Activated CD8-positive, alpha-beta memory T cell treated with anti-CD3 and anti-CD28 coated beads for 24 hours (primary cell): ENCODE measurements at places on chromosomes 3 and 15.
A peak's percentile ranks its signal among the peaks of the same experiment; 100 is the strongest.

DNA sequence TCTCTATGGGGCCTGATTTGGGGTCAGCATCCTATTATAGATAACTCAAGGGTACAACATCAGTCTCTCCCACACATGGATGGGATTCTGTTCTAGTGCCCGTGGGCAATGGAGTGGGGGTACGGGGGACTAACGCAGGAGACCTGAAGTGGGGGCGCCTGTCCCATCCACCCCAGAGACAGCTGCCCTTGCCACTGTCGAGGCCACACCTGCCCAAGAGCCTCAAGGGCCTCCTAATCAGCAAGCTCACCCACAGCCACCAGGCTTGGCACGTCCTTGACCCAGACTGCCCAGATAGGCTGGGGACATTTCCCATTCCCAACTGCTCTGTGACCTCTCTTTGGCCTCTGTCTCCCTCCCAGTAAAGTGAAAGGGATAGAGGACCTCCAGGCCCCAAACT is 8.5 kb upstream of the ISLR2 start:
- DNase-seq = no peak

GRCh38 chr3:175590745-175591144 is 731.6 kb downstream of the NAALADL2 start:
- DNase-seq = no peak

DNA sequence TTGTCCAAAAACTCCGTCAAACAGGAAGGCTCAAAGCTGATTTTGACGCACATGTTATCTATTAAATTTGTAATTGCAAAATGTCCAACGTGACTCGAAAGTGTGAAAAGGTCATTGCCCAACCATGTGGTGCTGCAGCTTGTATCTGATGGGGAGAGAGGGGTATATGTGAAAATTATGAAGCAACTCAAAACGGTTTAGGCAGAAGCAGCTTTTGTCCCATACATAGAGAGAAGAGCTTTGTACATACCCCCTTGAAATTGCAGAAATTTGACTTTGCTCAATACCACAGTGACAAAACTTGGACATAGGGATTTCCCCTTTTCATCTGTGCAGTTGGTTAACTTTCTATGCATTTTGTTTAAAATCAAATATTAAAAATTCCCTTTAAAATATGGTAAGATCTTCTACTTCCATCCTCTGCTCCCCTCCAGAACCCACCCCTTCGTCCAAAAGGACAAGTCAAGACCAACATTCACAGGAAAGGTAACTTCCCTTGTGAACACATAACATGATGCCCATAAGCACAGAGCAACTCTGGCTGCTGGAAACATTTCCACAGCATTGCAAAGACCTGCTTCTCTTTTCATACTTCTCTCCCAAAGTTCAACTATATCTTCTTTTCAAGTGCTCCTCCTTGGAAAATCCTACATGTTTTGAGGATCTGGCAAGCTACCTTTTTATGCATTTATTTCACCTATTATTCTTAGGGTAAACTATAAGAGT is 253.7 kb upstream of the THBS1 start:
- DNase-seq = no peak

GRCh38 chr3:130377960-130378676 is 32.6 kb downstream of the COL6A5 start:
- no peak for DNase-seq

- DNase-seq = no peak
These were observed 73.0 kb upstream of the POMGNT2 start for GRCh38 chr3:43178891-43179366.

DNA sequence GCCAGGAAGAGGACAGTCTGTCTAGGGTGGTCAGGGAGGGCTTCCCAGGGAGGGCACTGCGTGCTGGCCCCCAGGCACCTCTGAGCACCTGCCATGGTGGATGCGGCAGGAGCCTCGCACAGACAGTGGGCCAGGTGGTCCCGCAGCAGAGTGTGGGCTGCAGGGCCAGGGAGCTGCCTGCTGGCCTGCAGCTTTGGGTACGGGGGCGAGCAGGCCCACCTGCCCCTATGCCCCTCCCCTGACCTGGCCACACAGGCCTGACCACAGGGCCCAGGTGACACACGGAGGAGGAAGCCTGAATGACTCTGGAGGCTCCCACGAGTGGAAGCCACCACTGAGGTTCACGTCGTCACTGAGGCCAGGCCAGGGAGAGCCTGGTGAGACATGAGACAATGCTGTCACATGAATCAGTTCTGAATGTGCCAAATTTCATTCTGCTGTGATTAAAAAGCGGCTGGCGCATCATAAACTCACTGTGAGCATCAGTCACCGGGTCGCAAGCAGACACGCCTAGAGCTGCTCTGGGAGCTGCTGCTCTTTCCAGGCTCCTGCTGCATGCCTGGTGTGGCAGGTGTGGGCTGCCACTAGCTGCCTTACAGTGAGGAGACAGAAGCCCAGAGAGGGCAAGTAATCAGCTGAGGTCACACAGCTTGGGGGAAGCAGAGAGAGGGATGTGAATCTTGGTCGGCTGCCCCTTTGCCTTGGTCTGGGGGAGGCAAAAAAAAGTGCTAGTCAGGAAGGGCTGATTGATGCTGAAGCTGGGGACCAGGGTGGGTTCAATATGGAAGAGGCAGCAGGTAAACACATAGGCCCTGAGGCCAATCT is 39.5 kb upstream of the IQSEC1 start:
- no peak for DNase-seq

DNA sequence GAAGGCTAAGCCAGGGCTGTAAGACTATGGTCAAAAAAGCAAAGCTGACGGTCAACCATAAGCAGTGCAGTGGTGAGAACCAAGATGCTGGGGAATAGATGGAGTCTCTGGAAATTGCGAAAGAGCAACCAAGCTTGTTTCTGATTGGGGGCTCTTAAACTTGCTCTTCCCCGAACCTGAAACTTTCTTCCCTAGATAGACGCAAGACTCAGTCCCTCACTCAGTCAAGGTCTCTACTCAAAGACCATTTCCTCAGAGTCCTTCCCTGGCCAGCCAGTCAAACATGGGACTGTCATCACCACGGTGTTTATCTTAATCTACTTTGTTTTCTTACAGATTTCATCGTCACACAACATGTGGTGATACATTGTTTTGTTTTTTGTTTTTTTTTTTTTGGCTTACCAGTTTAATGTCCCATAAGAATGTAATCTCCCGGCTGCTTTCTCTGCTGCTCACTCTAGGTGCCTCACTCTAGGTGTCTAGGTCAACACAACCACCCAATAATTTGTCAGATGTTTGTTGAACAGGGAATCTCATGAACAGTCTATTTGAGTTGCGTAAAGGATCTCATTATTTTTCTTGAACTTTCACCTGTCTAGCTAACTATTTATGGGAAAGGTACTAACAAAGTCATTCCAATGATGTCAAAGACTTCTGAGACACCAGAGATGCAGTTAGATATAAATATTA is 495.4 kb downstream of the FOXP1 start:
- no peak for DNase-seq

- DNase-seq = no peak
These were observed 9.8 kb downstream of the HOMER2 start for GRCh38 chr15:82942691-82943090.

DNA sequence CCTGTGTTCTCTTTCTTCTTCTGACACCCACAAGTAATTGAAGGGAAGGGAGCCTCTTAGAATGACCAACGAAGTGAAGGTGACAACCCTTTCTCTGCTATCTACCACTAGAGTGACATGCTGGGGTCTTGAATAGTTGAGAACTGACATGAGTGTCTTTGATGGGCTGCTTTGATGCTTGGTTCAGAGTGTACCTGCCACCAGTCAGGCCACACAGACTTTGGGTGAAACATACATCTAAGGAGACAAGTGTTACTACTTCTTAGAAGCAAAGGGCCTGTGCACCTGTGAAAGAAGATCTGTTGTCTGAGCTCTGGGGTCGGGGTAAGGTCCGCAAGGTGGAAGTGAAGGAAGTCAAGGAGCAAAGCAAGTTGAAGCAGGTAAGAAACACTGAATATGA is 1040.7 kb upstream of the CFAP20DC start:
- no peak for DNase-seq

DNA sequence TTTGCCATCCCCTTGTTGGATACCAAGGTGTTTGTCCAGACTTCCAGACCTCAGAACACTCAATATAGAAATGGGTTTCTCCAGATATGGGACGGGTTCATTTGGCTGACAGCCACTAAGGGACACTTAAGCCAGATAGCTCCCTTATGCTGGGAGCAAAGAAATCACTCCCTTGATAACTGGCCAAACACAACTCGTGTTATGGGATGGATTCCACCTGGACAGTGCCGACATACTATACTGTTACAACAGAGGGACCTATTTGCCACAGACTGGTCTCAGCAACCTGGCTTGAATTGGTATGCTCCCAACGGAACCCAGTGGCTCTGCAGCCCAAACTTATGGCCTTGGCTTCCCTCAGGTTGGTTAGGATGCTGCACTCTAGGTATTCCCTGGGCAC is 114.0 kb upstream of the PLCL2 start:
- DNase-seq = no peak

DNA sequence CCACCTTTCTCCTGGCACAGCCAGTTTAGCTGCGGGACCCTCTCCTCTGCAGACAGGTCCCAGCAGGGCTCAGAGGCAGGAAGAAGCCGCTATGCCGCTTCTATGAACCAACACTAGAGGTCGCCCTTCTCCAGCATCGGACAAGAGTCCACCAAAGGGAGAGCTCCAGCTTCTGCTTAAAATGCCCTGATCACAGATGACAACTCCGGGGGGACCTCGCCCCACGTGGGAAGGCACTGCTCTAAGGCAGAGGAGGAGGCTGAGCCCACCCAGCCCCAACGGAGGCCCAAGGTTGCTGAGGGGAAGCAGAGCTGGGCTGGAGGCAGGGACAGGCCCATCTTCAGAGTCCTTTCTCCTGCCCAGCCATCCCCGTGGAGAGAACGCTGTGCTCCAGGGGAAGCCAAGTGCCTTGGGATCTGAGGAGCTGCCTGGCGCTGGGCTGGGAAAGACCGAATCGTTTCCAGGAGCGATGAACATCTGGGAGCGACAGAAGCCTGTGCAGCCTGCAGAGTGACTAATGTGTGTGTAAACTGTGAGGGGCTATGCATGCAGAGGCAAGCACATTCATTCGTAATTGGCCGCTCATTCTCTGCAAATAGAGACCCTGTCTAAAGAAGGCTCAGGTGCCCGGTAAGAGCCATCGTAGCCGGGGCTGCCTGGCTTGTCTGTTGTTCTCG is 43.5 kb upstream of the BDH1 start:
- DNase-seq = peak; percentile 88

DNA sequence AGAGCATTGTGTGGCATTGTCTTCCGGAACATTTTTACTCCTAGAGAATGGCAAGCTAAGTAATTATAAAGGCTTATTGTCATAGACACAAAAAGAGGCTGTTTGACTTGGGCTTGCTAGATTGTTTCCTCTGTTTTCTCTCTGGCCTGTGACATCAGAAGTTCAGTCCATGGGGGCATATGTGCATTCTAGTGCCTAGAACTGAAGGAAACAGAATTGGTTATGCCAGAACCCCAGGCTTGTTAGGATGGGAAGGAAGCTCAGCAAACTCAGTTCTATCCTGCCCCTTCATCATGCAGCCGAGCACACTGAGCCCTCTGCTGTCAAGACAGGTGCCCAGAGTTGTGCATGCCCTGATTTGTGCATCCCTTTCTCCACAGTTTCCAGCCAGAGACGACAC is 131.3 kb downstream of the PDE8A start:
- no peak for DNase-seq

DNA sequence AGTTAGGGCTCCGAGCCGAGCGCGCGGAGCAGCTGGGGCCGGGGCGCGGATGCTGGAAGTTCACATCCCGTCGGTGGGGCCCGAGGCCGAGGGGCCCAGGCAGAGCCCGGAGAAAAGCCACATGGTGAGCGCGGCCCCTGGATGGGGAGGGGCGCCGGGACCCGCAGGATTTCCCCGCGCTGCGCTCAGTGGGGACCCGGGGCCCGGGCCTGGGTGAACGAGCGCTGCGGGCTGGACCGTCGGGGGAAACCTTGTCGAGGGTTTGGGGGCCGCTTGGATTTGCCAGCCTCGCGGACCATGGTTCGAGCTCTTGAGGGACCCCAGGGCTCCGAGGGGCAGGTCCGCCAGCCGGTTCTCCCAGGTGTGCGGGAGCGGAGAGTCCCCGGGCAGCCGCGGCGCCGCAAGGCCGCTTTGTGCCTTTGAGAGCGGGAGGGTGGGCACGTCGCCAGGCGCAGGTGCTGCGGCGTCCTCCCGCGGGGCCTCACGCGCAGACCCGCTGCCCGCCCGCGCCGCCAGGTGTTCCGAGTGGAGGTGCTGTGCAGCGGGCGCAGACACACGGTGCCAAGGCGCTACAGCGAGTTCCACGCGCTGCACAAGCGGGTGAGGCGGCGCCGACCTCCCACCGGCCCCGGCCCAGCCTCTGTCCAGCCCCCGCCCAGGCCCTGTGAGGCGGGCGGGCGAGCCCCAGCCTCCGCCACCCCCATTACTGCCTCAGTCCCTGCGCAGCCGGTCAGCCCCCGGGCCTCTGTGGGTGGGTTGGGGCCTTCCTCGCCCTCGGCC is at the start of gene SNX22:
SNX22 (plus strand) TSS at position 5 of the 780 bp plus-strand sequence; CDS start at position 50, 45 bp downstream.
- no peak for DNase-seq

DNA sequence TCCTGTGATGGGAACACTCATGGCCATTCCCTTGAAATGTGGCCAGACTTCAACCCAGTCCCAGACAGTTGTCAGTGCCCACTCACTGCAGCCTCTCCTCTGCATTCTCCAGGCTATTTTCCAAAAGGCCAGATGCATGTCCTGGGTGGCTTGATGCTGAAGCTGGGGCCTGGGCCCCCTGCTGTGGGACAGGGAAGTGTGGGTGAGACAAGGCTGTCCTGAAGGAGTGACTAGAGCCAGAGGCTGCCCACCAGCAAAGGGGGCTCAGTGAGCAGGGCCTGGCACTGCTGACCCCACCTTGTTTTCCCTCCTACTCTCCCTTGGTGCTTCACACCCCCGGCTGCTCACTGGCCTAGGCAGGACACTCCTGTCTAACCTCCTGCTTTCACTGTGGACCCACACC is 11.9 kb downstream of the CISH start:
- peak; percentile 72 for DNase-seq

DNA sequence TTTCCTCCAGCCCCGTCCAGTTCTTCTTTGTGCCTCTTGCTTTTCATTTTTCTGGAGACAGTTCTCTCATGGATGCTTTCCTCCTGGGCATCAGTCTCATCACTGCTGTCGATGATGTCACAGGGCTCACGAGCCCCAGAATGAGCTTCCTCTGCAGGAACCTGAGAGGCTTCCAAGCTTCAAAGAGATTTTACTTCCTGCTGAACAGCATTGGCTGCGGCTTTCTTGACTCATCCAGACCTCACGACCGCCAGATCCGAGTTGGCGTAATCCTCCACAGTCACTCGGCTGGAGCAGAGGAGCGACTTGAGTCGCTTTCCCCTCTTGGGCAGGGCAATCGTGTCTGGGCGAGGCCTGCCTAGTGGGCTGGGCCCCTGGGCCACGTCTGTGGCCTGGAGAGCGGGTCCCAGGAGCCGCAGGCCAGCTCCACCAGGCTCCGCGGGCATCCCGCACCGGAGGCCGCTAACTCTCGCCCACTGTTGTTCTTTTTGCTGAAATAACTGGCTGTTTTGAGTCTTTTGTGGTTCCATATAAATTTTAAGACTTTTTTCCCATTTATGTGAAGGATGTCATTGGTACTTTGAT is 20.8 kb upstream of the FAN1 start:
- no peak for DNase-seq

GRCh38 chr3:127038466-127038865 is 55.6 kb downstream of the PLXNA1 start:
- no peak for DNase-seq

GRCh38 chr3:17333446-17333845 is 409.0 kb downstream of the TBC1D5 start:
- DNase-seq = no peak
